ENCODE measurements at places on chromosomes 12 and 14.

DNA sequence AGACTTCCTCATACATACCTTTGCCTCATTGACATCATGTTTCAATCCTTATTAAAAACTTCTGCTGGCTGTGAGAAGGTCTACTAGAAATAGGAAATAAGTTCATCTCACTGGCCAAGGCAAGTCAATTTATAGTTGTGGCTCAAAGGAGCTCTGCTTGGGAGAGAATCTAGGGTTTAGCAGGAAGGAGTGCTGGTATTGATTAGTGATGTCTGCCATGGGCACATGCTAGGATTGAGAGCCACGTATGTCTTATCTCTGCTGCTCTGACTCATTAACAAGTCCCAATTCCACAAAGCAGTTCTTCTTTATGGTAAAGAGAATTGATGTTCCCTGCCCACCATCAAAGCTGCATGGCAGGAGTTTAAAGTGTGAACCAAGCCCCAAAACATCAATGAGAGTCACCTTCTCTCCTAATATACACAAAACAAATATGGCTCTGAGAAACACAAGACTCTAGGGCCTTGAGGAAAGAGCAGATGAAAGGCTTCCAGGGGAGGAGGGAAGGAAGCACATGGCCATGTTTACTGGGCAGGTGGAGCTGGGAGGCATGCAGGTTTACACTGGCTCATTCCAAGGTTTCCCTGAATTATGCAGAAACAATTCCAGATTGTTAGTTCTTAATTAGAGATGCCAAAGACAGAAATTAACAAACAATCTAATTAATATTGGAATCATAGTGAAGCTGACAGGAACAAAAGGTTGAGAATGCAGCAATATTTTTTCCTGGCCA, 931.9 kb upstream of the TMEM132C start:
- no peak for DNase-seq

DNA sequence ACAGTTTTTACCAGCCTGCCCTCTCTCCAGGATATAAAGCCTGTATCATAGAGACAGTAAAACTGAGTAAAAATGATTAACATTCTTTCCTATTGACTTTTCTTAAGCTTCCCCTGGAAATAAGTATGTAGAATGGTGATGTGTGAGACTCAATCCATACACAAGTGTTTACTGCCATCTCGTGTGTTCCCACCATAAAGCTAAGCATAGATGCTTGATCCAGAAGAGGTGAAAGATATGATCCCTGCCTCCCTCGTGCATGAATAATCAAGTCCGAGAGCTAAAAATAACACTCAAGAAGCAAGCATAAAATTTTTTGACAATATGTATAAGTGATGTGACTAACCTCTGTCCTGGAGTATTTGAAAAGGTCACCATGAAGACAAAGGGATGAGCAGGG, 16.9 kb upstream of the GSG1 start:
- DNase-seq, result no peak

GRCh38 chr12:94202245-94203180, 54.1 kb downstream of the PLXNC1 start:
- DNase-seq, result no peak

- no peak for DNase-seq
Measured at GRCh38 chr14:101584055-101584859, 23.0 kb downstream of the DIO3 start.

- no peak for DNase-seq
Measured at GRCh38 chr14:92945544-92945943, 22.6 kb downstream of the CHGA start.

Measured in effector memory CD8-positive, alpha-beta T cell (primary cell).